ENCODE measurements at places on chromosomes 4 and X.

GRCh38 chr4:85486425-85487086, 11.6 kb downstream of the ARHGAP24 start:
- DNase-seq, result no peak

- peak; percentile 29 for DNase-seq
Measured at GRCh38 chr4:147924604-147925412, 192.9 kb downstream of the ARHGAP10 start.

- DNase-seq, result no peak
Measured at GRCh38 chrX:129634541-129634940, 20.2 kb downstream of the APLN start.

GRCh38 chr4:168634276-168634802, 137.5 kb downstream of the PALLD start:
- no peak for DNase-seq

DNA sequence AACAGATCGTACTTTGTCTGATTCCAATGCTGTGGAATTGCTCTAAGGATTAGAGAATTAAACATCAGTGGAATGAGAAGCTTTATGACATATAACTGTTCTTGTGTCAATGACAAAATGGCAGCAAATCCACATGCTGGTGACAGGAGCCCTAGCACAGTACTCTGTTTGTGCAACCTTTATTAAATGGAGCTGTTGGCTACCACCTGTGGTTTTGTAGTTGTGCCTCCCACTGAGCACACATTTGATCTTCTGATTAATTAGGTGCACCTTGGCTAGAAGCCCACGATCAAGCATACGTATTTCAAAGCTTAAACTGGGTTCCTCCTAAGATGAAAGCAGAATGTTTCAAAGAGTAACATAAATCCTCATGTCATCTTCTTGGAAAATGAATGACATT, 394.0 kb upstream of the IGFBP7 start:
- no peak for DNase-seq

Measured in CD4-positive, CD25-positive, alpha-beta regulatory T cell (primary cell).